ENCODE measurements at places on chromosomes 3 and 15.
A peak's percentile ranks its signal among the peaks of the same experiment; 100 is the strongest.

GRCh38 chr3:135145581-135145980, 350.5 kb downstream of the EPHB1 start:
- DNase-seq = no peak

- no peak for DNase-seq
Measured at GRCh38 chr15:56943403-56943802, 25.0 kb downstream of the TCF12 start.

DNA sequence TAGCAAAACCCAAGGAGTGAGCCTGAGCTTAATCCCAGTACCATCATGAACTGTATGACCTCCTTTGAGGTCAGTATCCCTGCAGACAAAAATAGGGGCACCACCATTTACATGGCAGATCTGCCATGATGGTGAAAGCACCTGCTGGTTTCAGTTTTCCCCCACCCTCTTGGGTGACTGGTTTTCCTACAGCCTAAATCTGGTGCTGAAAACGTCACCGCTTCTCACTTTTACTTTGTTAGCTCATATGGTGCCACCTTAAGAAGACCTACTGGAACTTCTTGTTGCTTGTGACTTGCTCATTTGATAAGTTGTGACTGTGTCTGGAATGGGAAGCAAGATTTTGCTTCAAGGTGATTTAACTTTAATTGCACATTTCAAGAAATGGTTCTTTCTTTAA, 5.1 kb downstream of the PPP1R2 start:
- DNase-seq = no peak

DNA sequence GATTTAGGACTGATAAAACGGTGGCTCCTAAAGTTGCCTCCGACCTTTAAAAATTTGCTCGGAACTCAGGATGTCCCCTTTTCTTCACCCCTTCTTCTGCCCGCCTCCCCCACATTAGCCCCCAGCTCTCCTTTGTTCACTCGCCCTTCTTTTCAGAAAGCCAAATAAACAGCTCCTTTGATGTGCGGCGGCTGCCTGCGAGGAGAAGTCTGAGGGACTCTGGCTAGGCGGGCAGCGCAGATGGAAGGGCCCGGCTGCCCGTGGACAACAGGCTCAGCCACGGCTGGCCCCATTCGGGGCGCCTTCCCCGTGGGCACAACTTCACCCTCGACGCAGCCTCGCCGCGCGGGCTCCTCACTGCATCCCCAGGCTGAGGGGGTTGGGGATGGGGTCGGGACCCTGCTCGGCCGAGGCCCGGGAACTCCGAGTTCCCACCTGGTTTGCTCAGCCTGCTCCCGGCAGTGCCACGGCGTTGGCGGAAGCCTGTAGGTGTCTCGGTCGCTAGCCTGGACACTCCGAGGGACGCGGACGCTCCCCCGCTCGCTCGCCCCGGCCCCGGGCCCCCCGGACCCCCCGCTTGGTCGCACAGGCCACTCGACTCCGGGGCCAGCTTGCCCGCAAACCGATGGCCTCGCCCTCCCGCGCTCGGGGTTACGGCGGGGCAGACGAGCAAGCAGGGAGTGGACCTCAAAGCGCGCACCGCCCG, 897 bp upstream of the TLE3 start:
- DNase-seq = peak; percentile 50

GRCh38 chr3:42600958-42601675, 631 bp downstream of the NKTR start:
- peak; percentile 63 for DNase-seq

DNA sequence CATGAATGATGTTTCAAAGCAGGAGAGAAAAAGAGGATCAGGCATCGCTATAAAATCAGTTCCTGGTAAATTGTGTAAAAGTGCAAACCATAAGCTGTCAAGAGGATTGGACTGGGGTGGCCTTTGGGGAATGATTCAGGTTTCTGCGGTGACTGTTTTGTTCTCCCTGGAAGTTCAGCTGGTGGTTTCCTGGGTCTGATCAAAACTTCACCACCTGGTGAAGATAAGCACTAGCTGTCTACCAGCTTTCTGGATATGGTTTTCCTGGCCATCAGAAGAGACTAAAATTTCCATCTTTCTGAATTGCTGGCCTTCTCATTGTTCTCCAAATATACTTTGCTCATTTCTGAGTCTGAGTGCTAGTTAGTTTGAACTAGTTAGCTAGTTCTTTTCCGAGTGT, 2.7 kb upstream of the NANOGP8 start:
- no peak for DNase-seq

- no peak for DNase-seq
Measured at GRCh38 chr3:112671930-112672715, 31.2 kb upstream of the CCDC80 start.

DNA sequence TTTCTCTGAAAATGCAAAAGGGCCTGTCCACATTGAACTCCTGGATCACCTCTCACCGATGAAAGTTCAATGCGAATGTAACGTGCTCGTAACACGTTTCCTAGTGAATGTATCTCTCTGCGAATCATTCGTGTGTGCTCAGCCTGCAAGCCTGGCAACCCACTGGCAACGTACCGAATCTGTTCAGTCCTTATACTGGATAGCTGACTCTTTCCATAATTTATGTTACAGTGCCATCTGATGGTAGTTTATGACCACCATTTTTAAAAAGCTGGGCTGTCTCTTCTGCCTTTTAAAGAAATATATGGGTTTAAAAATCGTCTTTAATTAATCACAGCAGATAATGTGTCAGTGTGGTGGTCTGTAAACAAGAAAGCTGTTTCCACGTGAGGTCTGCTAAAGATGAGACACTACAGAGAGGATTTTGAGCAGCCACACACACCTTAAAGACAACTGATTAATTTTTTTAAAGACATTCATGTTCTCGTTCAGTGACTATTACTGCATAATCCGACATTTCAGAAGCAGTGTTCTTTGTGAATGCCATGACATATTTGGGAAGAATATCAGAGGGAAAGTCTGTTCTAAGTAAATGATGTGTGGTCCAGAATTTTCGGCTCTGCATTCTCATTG, 69.4 kb upstream of the FOXP1 start:
- peak; percentile 27 for DNase-seq

DNA sequence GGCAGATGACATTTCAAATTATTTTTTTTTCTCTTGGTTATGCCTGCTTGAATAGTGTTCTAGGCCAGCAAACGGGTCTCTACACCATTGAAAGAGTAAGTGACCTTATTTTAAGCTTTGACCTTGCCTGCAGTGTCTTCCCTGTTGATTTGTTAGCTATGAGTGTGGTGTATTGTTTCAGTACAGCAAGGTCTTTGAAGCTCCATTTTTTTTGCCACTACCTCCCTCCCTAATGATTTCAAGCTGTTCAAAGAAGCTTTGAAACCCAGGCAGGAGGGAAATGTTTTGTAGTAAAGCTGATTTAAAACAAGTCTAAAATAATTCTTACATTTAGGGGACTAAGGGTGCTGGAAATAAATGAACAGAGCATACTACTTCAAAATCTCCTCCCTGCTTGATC, 1249.8 kb downstream of the ROBO1 start:
- no peak for DNase-seq

GRCh38 chr3:129592381-129593131, 13.9 kb downstream of the PLXND1 start:
- peak; percentile 57 for DNase-seq

DNA sequence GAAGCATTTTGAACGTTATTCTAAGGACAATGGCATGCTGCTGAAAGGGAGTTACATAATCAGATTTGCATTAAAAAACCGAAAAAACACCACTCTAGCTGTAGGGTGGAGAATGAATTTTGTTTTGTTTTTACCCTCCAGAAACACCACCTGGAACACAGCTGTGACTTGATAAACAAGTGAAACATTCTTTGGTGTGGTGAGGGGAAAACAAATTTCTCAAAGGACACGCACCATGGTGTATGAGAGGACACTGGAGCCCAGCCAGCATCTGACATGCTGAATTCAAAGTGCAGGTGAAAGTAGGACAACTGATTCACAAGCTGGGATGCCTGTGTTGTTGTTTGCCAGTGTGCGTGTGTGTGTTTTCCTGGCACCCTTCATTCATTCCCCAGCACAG, 554.5 kb upstream of the TBL1XR1 start:
- no peak for DNase-seq

- no peak for DNase-seq
Measured at GRCh38 chr3:195170496-195170895, 100.5 kb downstream of the XXYLT1 start.

GRCh38 chr3:191695131-191695814, 234.3 kb downstream of the PYDC2 start:
- DNase-seq = no peak

DNA sequence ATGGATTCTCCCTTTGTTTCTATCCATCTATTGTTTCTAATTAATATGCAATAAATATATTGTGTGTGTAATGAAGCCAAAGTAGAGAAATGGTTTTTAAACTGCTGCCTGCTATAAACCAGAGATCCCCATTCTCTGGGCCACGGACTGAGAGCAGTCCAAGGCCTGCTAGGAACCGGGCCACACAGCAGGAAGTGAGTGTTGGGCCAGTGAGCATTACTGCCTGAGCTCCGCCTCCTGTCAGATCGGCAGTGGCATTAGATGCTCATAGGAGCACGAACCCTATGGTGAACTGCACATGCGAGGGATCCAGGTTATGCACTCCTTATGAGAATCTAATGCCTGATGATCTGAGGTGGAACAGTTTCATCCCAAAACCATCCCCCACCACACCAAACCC, 85.2 kb upstream of the POMGNT2 start:
- DNase-seq = no peak

DNA sequence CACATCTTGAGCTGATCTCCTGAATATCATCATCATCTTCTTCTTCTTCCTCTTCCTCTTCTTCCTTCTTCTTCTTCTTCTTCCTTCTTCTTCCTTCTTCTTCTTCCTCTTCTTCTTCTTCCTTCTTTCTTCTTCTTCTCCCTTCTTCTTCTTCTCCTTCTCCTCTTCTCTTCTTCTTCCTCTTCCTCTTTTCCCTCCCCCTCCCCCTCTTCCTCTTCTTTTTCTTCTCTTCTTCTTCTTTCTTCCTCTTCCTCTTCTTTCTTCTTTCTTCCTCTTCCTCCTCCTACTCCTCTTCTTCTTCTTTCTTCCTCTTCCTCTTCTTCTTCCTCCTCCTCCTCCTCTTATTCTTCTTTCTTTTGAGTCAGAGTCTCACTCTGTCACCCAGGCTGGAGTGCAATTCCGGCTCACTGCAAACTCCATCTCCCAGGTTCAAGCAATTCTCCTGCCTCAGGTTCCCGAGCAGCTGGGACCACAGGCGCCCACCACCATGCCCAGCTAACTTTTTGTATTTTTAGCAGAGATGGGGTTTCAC, 197.9 kb upstream of the NANOGP8 start:
- no peak for DNase-seq

DNA sequence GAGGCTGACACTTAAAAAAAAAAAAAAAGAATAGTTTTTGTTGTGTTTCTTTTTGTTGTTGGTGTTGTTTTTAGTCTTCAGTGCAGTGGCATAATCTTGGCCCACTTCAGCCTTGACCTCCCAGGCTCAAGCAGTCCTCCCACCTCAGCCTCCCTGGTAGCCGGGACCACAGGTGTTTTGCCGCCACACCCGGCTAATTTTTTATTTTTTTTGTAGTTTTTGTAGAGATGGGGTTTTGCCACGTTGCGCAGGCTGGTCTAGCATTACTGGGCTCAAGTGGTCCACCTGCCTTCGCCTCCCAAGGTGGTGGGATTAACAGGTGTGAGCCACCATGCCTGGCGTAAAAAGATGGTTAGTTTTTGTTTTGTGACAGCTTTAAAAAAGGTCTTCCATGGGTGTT, 30.1 kb downstream of the IGF1R start:
- DNase-seq = no peak

- no peak for DNase-seq
Measured at GRCh38 chr3:175413926-175414325, 554.8 kb downstream of the NAALADL2 start.

- DNase-seq = no peak
Measured at GRCh38 chr15:67902579-67903009, 62.7 kb upstream of the RNU6-1 start.

All from skin of body (tissue), 3 donors.